ENCODE measurements at places on chromosomes 13 and 19.

GRCh38 chr19:29001597-29002245, 211.2 kb downstream of the UQCRFS1 start:
- DNase-seq = no peak

- DNase-seq = no peak
Measured at GRCh38 chr13:112705286-112705685, 15.4 kb downstream of the ATP11A start.

- no peak for DNase-seq
Measured at GRCh38 chr13:37647031-37647650, 48.6 kb upstream of the POSTN start.

DNA sequence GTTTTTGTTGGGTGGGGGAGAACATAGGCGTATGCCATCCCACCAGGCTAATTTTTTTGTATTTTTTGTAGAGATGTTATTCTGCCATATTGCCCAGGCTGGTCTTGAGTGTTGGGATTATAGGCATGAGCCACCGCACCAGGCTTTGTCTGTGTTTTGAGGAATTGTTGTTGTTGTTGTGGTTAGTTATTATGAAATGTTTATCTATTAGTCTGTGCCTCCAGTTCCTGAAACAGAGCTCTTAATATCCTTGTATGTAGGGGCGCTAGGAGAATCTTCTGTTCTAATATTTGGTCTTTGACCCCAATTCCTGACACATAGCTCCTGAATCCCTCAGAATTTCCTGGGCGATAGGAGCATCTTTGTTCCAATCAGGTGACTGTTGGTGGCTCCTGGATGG, 5.6 kb upstream of the LATS2 start:
- no peak for DNase-seq

- peak; percentile 40 for DNase-seq
Measured at GRCh38 chr19:3154957-3155736, 19.3 kb downstream of the GNA15 start.

DNA sequence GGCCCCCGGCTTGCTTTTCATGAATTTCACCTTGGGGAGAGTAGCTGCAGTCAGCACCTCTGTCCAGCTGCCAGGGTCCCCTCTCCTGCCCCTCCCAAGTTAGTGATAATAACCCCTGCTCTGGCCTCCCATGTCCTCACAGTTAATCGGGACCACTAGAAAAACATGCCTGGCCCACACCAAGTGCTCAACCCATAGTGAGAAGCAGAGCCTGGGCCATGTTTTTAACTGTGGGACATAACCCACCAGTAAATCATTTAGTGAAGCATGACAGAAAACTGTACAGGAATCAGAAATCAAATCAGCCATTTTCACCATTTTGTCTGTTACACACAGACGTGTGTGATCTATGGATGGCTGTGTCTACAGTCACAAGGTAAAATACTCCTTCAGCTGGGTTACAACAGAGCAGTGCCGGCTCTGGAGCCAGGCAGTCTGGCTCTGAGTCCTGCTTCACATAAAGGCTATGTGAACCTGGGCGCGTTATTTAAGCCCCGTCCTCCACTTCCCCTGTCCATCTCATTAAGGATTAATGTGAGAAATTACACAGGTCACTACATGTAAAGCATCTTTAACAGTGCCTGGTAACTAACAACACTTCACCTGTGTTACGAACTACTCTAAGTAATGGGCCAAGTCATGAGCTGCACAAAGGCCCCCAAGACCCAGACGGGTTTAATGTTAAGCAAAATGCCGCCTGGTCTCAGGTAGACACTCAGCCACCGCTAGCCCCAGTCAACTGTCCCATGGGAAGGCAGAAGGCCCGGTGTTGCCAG, 7.6 kb upstream of the ECH1 start:
- DNase-seq = no peak

DNA sequence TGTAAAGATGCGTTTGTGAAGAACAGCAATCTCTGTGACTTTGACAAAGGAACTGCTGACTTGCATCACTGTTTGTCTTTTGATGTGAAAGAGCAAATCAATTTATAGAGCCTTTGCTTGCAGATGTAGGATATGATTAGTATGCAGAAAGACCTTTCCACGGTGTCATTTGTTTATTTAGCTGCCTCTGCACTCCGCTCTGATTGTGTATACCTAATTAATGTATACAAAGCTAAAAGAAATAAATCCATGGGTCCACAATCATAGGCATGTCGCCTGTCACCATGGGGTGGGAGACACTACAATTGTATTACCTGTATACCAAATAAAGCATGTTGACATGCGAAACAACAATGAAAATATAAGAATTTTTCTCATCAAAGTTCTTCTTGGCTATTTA, 410.7 kb downstream of the MZT1 start:
- no peak for DNase-seq

DNA sequence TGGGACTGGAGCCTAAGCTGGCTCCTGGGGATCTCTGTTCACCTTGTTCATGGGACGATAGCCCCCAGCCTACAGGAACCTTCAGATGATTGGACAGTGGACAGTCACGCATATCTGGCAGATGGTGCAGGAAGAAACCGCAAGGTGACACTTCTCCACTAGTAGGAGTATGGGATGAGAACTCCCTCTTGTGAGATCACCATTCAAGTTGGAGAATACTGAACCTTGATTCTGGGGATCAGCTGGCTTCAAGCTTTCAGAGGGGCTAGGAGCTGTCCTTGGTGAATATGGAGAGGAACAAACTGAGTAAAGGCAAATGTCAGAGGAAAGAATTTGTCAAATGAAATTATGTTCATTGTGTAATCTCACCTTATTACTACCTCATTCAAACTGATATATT, 204.5 kb downstream of the PDS5B start:
- no peak for DNase-seq

DNA sequence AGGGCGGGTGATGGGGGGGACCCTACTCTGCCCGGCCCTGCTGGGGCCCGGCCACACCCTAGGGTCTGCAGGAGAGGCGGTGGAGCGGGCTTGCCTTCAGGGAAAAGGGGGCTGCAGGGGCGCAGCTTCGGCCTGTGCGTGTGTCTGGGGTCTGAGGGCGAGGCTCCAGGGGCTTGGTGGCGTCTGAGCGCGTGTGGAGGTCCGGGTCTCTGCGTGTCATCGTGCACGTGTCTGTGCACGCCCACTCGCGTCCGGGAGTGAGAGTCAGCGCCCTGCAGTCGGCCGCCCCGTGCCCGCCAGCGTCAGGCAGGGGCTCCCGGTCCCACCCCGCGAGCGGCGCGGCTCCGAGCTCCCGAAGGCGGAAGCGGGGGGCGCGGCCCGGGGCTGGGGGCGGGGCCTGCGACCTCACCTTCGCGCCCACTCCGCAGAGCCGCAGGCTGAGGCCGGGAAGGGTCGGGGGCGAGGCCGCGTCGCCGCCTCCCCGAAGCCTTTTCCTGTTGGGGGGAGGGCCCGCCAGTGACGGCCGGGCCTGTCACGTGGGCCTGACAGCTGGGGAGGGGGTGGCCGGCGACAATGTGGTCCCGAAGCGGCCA, at the start of gene ARHGAP45:
ARHGAP45 (plus strand) TSS at position 420 of the 593 bp plus-strand sequence. CDS start 239 bp downstream, outside the sequence.
- DNase-seq = no peak

DNA sequence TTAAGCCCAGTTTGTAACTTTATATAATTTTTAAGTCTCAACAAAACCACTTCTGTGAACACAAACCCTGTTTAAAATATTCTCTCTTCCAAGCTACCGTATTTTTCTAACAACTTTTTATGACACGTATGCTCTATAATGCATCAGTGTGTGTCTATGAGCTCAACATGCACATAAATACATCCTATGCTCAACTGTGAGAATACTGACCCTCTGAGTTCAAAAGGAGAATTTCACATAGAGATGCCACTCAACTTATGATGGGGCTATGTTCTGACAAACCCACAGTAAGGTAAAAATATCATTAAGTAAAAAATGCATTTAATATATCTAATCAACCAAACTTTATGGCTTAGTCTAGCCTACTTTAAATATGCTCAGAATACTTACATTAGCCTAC, 1139.7 kb upstream of the SPRY2 start:
- no peak for DNase-seq

DNA sequence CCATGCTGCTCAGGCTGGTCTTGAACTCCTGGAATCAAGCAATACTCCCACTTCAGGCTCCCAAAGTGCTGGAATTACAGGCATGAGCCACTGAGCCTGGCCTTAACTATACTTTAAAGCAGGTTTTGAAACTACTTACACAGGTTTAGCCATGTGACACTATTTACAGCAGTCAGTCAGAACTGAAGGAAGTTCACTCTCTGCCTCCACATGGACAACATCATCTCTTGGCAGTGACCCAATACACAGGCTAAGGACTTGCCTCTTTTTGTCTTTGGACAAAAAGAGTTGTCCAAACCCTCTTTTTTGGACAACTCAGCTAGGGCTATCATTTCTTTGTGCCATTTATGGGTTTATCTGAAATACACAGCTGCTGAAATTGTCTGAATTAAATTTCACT, 89.0 kb upstream of the CLDN10 start:
- DNase-seq = no peak

GRCh38 chr13:50286324-50286723, 271.1 kb downstream of the KCNRG start:
- DNase-seq = no peak

- no peak for DNase-seq
Measured at GRCh38 chr19:39212375-39212742, 8.3 kb upstream of the SYCN start.

DNA sequence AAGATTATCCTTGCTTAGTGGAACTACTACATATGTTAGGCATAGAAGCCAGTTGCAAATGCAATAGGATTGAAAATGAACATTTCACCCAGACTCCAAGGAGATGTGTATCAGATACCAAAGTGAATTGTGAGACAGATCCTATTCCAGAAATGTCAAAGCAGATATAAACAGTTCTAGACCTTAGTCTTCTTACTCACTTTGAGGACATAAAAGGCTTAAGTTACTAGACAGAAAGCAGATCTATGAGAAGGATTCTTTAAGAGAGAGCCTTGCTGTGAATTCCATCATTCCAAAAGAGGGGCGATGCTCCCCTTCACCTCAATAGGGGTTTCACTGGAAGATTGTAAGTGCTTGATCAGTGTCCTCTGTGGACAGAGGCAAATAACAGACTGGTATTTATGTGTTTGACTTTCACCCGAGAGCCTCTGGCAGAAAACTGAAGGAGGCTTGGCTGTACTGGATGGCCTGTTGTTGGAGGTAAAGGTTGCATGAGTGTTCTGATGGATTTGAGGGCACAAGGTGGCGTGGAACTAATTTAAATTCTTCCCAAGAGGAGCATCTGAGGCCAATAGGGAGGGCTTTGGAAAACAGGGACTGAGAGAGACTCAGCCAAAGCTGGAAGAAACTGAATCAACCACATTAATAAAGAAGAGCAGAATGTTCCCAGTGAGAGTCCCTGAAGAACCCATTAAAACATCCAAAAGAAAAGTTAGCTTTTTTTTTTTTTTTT, 194.8 kb downstream of the DCLK1 start:
- no peak for DNase-seq

GRCh38 chr19:45769821-45770191, 754 bp upstream of the SIX5 start:
- DNase-seq = no peak

- peak; percentile 65 for DNase-seq
Measured at GRCh38 chr13:44822291-44822690, 167.0 kb downstream of the NUFIP1 start.

- DNase-seq = no peak
Measured at GRCh38 chr13:111429064-111429558, 108.7 kb downstream of the TEX29 start.

DNA sequence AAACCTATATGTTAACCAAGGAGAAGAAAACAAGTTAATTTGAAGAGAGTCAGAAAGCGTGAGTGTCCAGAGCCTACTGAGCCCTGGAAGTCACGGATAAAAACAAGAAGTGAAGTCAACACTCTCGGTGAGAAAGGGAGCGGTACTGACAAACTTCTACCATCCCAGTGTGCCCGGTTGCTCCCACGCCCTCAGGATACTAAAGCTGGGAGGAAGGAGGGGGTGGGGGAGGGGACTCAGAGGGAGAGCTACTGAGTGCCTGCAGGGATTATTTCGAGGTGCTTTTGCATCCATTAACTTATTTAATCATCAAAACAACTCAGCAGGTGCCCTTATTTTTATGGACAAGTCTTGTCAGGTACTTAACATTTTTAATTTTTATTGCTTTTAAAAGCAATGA, 166.2 kb downstream of the ZIC5 start:
- no peak for DNase-seq

DNA sequence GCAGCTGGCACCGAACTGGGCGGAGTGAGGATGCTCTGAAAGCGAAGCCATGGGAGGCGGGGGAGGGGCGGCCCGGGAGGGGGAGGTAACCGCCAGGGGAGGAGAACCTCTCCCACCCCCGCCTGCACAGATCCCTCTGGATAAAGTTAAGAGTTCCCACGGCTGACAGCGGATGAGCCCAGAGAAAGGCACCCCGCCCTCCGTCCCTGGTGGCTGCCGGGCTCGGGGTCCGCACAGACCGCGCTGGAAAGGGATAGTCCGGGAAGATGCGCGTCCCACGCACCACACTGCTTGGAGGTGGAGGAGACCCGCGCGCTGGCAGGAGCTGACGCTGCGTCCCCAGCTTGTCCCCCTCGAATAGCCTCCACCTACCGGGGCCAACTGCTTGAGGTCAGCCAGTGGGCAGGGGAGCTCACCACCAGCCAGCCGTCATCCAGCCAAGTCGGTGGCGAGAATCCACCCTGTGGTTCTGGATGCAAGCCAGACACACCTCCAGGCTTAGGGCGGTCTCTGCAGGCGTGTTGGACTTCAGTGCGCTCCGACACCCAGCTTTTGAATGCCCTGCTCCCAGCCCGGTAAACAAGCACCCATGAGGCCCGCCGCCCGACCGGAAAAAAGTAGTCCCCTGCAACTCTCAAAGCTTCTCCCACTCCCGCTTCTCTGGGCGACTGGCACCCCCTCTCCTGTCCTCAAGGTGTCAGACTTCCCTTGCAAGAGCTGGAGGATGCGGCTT, at the start of gene TRPC4:
TRPC4 (minus strand) TSS at position 17 of the 733 bp plus-strand sequence. CDS start 86,439 bp downstream, outside the sequence.
- peak; percentile 57 for DNase-seq

DNA sequence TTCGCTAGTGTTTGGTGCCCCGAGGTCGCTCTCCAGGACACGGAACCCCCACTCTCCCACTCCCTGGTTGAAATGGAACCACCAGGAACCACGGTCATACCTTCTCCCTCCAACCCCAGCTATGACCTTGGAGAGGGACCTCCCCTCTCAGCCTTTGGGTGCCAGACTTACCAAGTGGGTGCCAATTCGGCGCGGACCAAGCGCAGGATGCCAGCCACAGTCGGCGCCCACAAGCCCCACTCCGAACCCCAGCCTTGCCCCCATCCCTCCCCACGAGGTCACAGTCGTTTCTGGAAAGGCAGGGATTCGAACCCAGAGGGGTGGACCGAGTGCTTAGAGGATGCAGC, 910 bp downstream of the PDE4C start:
- no peak for DNase-seq
